ENCODE measurements at places on chromosomes 4 and X.

GRCh38 chrX:1558761-1559468, 21.9 kb upstream of the P2RY8 start:
- DNase-seq = peak; percentile 54

GRCh38 chr4:74692972-74693371, 101.4 kb downstream of the BTC start:
- no peak for DNase-seq

DNA sequence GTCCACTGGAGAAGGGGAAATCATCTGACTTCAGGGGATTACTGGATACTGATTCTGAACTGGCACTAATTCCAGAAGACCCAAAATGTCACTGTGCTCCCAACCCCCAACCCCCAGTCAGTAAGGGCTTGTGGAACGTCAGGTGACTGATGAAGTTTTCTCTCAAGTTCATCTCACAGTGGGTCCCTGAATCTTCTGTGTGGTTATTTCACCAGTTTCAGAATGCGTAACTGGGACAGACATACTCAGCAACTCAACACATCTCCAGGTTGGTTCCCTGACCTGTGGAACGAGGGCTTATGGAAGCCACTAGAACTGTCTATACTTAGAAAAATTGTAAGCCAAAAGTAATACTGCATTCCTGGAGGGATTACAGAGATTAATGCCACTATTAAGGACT, 45.3 kb downstream of the DDX60L start:
- no peak for DNase-seq

DNA sequence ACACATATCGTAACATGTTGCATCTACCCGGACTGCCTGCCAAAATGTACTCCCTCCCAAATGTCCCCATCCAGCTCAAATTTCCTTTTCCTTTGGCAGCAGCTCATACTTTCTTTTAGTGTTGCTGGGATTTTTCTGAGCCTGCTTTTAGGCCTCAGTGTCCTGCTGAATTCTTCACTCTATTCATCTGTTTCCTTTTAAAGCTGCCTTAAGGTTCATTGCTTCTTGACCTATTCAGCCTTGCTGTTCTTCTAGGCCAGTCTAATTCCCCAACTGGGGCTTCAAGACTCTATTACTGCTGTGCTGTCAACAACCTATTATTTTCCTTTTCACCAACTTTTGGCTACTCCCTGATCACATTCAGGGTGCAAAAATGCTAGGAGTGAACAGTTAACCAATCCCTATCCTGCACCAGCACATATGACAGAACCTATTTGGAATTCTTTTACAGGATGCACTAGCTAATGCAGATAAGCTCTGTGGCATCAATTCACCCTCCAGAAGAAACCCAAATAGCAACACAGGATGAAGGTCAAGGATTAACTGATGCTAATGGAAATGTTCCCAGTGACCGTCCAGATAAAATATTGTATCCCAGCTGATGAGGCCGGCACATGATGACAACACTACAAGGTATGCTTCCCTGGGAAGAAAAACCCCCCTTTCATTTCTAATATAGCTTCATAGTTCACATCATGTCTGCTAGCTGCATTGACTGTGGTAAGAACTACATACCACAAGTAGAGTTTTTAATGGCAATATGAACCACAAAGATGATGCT, 114.7 kb upstream of the TTC29 start:
- no peak for DNase-seq

- DNase-seq = peak; percentile 38
These were observed 135.0 kb upstream of the TENT5D start for GRCh38 chrX:80285131-80285773.

DNA sequence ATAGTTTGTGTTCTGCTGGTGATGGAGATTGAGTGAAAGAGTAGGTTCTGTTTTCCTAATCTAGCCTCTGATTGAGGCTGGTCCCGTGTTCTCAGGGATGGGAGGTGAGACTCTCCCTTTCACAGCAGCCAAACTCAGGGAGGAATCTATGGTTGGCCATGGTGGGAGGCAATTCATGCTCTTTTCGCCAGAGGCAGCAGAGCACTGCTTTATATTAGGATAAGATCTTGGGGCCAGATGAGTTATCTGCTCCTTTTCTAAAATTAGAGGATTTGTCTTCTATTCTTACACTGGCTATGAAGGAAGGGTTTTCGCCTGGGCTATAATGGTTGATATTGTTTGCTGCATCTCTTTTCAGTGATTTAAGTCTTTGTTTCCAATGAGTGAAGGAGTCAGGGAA, 63.9 kb upstream of the NLGN4X start:
- no peak for DNase-seq

GRCh38 chr4:152352622-152353116, 183.2 kb downstream of the FBXW7 start:
- DNase-seq = peak; percentile 4

GRCh38 chrX:47242321-47242720, 9.5 kb downstream of the USP11 start:
- DNase-seq = no peak

GRCh38 chrX:19840899-19841648, 46.3 kb downstream of the SH3KBP1 start:
- peak; percentile 91 for DNase-seq

GRCh38 chr4:38387819-38388218, 276.2 kb upstream of the KLF3 start:
- no peak for DNase-seq

DNA sequence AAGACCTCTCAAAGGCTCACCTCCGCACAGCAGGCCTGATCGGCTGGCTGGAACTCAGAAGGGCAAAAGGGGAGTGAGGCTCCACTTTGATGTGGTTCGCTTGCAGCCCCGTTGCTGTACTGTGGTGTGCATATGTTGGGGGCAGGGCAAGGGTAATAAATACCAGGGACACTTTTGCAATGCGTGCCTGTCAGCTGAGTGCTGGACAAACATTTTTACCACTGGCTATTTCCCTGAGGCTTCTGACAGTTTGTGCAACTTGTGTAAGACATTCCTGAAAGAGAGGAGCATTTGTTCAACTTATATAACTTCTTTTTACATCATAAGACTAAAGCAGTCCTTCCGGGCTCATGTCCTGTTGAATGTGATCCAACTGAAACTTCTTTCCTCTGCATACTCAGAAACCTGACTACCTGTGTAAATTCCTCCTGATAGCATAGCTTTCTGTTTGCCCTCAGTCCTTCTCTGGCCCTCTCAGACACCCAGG, 82.3 kb downstream of the SPRY1 start:
- peak; percentile 11 for DNase-seq

DNA sequence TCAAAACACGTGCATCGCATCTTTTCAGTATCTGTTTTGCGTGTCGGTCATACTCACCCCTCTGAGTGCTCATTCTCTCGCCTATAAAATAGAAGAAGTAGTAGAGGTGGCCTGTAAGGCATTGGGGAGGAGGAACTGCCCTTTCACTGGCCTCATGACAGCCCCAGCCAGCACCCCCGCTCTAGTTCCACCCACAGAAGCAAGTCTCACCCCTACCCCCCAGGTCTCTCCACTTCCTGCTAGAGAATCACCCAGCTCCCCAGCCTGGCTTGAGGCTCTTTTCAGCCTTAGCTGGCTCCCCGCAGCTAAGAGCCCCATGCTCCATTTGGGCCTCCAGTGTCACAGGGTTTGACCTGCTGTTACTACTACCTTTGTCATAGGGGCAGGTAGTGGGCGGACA, 11.8 kb downstream of the HDAC6 start:
- no peak for DNase-seq

DNA sequence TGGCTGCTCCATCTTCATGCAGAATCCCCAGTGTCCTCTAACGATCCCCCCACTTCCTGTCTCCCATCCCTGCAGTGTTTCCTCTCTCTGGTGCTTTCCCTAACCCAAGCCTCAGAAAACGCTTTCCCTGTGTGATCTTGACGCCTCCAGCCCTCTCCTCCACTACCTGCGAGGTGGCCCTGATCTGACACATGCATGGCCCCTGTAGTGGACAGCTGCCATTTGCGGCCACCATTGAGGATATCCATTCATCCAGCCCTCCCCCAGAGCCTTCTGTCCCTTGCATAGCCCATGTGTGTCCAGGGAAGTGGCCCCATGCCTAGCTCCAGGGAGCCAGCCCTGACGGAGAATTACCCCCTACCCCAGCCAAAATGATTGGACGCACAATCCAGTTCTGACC, 3.1 kb downstream of the UBL4A start:
- no peak for DNase-seq

DNA sequence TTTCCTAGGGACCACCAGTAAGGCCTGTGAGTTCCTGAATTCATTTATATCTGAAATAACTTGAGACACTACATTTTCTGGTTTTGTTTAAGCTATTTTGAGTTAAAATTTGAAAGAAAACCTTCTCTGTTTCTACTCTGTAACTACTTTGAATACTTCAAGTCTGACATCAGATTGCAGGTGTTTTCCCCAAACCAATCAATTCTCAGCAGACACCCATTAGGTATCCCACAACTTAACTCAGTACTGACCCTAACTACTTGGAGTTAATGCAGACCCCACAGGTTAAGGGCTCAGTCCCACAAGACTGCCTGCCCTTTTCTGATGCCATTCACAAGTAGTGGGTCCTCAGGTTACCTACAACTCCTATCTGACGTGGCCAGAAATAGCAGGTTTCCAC, 1100.0 kb upstream of the SLIT2 start:
- DNase-seq = no peak

- DNase-seq = no peak
These were observed 243.0 kb downstream of the IDS start for GRCh38 chrX:149262086-149262485.

GRCh38 chr4:40228497-40229365, 31.9 kb downstream of the RHOH start:
- DNase-seq = no peak

DNA sequence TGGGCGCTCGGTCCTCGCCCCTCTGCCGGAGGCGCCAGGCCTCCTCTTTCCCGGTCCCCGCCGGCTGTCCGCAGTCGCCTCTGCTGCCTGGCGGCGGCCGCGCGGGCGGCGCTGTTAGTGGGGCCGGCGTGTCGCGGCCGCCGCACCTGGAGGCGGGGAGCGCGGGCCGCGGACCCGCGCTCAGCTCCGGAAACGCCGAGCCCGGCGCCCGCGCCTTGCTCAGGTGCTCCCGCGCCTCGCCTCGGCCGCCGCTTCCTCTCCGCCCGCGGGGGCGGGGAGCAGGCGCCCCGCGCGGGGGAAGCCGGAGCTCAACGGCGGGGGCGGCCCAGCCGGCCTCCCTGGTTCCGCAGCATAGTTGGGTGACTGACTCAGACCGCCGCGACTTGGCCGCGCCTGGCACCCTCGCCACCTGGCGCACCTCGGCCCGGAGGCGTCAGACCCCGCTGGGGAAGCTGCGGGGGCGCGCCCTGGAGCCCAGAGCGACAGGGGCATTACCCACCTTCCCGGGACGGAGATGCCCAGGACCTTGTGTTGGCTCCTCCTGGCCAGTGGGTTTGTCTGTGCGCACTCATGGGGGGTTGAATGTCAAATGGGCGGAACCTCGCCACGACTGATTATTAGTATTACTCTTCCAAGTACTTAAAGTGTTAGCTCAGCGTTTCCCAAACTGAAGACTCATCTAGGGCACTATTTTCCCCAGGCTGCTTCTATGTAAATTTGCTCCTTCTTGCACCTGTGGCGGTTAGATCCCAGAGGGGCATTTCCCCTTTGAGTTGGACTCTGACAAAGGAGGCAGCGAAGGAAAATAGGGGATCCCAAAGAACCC, at the start of gene ARAP2:
Gene ARAP2 (minus strand): TSS at position 258 of the 826 bp plus-strand sequence. CDS start 15,028 bp downstream, outside the sequence.
- peak; percentile 66 for DNase-seq

GRCh38 chrX:115494161-115494560, 66.8 kb upstream of the PLS3 start:
- DNase-seq = no peak

- DNase-seq = peak; percentile 48
These were observed 31.7 kb downstream of the STOX2 start for GRCh38 chr4:183936574-183937345.

DNA sequence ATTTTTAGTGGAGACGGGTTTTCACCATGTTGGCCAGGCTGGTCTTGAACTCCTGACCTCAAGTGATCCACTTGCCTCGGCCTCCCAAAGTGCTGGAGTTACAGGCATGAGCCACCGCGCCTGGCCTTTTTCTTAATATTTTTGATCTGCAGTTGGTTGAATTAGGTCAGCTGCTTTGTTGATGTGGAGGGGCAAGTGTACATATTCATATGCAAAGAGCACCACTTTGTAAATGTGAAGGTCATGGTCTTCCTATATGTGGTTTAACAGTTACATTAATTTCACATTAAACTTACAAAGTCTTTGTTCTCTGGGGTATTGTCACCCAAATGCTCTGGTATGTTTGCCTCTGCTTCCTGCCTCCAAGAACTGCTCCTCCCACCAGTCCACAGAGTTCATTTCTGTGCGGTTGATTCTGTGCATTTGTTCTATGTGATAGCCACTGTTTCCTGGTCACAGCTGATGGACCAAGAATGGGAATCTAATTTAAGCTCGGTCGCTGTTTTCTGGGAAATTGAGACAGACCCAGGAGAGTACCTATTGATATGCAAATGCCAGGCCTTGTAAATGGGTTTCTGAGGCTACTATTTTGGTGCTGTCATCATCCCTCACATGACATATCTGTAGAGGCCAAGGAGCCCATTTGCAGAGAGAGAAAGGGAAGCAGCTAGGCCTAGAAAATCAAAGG, 26.9 kb upstream of the HPSE start:
- DNase-seq = peak; percentile 50

- DNase-seq = no peak
These were observed 158.5 kb downstream of the MID1IP1 start for GRCh38 chrX:38959736-38960135.

- peak; percentile 64 for DNase-seq
These were observed 71.8 kb downstream of the NBDY start for GRCh38 chrX:56800801-56801200.

DNA sequence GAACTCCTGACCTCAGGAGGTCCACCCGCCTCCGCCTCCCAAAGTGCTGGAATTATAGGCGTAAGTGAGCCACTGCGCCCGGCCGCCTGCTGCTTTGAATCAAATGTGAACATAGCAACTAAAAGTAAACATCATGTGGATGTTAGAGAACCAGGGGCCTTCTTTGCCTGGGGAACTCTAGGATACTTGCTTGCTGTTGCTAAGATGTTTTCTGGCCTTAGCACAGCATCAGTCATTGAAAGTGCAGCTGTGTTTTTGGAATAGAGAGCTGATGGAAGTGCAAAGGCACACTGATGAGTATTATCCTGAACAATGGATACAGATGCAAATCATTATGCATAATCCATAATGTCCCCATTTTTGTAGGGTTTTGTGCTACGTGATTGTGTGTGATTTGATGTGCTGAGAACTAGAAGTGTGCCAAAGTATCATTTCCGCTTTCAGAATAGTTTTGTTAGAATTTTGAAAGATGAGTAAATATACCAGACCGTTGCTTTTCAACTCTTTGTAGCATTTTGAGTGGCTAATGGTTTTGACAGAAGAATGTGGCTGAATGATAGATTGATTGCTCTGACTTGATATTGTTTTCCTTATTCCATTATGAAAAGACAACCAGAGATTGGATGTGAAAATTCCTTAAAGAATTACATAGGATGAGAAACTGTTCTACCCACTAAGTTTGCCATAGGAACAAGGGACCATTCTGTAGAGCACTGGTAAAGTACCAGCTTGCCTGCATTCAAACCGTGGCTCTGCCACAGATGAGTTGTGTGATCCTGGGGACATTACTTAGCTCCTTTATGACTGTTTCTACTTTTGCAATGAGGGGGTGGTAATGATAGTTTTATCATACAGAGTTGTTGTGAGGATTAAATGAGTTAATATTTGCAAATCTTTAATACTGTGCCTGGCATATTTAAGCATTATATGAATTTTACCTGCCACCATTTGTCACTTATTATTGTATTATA, 74.7 kb downstream of the REPS2 start:
- no peak for DNase-seq

Measured in hematopoietic multipotent progenitor cell treated with erythropoietin and hydrocortisone succinate and interleukin-3 and kit ligand, for 4 days (in vitro differentiated cells).